ENCODE measurements at places on chromosomes 7 and 10. TPM values are rescaled to one million over a fixed set of nuclear protein-coding genes. Genes with fewer than 3 reads are reported as not detected.
A peak's percentile ranks its signal among the peaks of the same experiment; 100 is the strongest.

Gene EGR2
- 0.15 TPM for polyA plus RNA-seq

DNA sequence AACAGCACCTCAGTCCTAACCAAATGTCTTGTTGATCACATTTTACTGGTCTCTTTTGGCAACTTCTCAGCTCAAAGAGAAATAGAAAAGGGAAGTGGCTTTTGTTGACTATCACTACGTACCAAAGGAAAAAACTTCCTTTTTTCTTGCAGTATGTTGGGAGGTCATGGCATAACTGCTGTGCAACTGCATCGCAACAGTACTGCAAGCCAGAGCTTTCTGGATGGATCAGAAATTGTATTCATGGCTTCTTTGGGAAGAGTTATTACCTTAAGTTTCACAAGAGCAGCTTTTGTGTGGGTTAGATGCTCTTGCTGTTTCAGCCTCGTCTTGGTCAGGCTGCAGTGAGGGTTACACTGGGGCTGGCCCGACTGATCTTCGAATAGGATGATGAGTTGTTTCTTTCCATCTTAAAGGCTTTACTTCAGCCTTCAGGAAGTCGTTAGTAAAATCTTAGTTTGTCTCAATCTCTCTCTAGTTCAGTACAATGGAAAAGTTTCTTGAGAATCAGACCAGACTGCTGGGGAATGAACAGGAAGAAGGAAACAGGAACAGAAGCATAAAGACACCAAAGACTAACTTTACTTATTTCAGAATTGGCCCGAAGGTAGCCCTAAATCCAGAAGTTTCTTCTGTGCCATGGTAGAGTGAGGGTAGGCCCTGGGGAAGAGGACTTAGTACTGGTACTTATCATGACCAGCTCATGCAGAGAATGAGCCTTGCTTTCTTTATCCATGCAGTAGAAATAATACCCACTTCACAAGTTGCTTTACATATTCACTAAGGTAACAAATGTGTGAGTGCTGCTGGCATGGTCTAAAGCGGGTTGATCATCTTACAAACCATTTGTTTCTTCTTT, 153.6 kb downstream of the CELF2 start:
- H3K4me3 ChIP-seq, result peak overlapping the region; percentile 92
- DNase-seq, result peak; percentile 46
- peaks cover 9% of the 10 kb centered on the region for H3K36me3 ChIP-seq
- H3K27ac ChIP-seq, result peak overlapping the region; percentile 95

DNA sequence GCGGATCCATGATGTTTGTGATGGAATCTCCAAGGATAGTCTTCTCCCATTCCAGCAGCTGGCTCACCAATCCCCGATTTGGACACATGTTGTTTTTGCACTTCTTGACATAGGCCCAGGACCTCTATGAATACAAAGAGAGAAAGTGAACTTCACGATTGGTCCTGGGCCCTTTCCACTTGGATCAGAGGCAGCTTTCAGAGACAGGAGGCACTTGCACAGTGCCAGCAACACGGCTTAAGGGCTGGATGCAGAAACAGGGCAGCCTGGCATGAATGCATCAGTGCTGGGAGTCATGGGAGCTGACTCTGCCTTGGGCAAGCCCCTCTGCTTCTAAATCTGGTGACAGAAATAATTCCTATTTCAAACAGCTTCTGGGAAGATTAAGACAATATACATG, 2.1 kb upstream of the TMEM120A start:
- H3K4me3 ChIP-seq, result no peak overlapping the region
- H3K36me3 ChIP-seq, result peaks cover 18% of the 10 kb centered on the region
- H3K27ac ChIP-seq, result no peak overlapping the region
- DNase-seq, result no peak
- H3K27me3 ChIP-seq, result no peaks in the 10 kb centered on the region
- peaks cover 6% of the 10 kb centered on the region for H3K4me1 ChIP-seq

DNA sequence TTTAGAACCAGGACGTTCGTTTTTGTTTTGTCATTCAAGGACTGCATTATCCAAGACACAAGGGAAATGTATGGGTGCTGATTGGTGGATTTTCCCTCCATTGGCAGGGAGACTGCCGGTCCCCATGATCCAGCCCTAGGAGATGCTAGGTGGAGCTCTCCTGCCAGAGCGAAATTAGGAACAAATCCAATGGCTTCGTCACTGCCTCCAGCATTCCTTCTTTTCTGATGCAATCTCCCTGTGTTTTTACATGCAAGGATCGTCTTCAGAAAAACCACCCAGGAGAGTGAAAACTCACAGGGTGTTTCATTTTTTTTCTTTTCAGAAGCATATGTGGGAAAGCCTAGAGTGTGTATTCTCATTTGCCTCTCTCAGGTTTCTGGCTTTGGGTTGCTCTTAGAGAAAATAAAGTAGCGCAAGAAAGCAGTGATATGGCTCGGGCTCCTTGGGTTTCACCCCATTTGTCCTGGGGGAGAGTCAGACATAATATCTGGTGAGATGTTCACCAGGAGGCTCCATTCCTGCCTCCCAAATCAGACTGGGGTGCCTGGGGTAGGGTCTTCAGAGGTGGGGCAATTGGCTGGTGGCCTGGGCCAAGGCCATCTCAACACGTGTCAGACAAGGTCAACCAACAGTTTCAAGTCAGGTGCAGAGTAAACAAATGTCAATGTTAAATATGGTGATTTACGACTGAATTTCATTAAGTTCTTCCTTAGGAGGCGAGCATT, 450.9 kb upstream of the MKI67 start:
- no peaks in the 10 kb centered on the region for H3K36me3 ChIP-seq
- no peak overlapping the region for H3K27ac ChIP-seq
- DNase-seq, result no peak
- H3K4me1 ChIP-seq, result no peaks in the 10 kb centered on the region
- no peak overlapping the region for H3K4me3 ChIP-seq

DNA sequence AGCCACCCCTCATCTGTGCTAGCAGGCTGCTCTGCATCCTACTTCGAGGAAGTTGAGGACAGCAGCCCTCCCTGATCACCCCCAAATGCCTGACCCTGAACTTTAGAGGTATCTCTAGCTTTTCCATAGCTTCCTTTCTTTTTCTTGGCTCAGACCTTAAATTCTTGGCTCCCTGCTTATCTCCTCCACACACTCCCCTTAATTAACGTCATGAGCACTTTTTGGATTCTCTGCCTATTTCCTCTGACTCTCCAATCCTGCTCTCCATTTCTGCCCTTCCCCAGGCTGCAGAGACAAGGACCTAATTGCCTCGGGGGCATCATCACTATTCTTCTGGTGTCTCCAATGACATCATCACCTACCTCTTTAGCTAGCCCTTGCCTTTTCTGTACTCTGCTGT, 40.8 kb upstream of the SEC61G start:
- H3K36me3 ChIP-seq, result no peaks in the 10 kb centered on the region
- no peak overlapping the region for H3K4me3 ChIP-seq
- DNase-seq, result no peak

GRCh38 chr7:104966022-104966421, 48.0 kb upstream of the KMT2E start:
- H3K4me1 ChIP-seq, result no peaks in the 10 kb centered on the region
- no peaks in the 10 kb centered on the region for H3K27me3 ChIP-seq
- H3K4me3 ChIP-seq, result no peak overlapping the region
- no peak for DNase-seq
- H3K27ac ChIP-seq, result no peak overlapping the region
- no peaks in the 10 kb centered on the region for H3K36me3 ChIP-seq

Gene OPN1SW
- polyA plus RNA-seq, result not detected

GRCh38 chr10:69814251-69814650, 12.5 kb downstream of the COL13A1 start:
- no peak overlapping the region for H3K4me3 ChIP-seq
- no peak for DNase-seq
- no peaks in the 10 kb centered on the region for H3K4me1 ChIP-seq
- no peaks in the 10 kb centered on the region for H3K27me3 ChIP-seq
- H3K27ac ChIP-seq, result no peak overlapping the region
- H3K36me3 ChIP-seq, result no peaks in the 10 kb centered on the region

- no peak for DNase-seq
- no peaks in the 10 kb centered on the region for H3K4me1 ChIP-seq
- no peak overlapping the region for H3K27ac ChIP-seq
- no peaks in the 10 kb centered on the region for H3K36me3 ChIP-seq
Measured at GRCh38 chr10:79170993-79171392, 102.2 kb downstream of the ZMIZ1 start.

GRCh38 chr10:1187855-1188557, 131.8 kb downstream of the WDR37 start:
- H3K4me1 ChIP-seq, result no peaks in the 10 kb centered on the region
- no peak overlapping the region for H3K27ac ChIP-seq
- H3K4me3 ChIP-seq, result no peak overlapping the region
- H3K36me3 ChIP-seq, result no peaks in the 10 kb centered on the region

DNA sequence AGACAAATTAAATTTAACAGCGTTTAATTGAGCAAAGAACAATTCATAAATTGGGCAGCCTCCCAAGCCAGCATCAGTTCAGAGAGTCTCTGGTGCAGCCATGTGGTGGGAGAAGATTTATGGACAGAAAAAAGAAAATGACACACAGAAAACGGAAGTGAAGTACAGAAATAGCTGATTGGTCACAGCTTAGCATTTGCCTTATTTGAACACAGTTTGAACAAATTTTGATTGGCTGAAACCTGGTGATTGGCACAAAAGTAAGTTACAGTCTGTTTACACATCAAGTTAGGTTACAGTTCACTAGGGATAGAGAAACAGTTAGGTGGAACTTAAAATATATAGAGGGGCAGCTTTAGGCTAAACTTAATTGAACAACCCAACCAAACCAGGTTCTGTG, 720.1 kb downstream of the TYW1 start:
- H3K4me3 ChIP-seq, result no peak overlapping the region
- H3K36me3 ChIP-seq, result no peaks in the 10 kb centered on the region
- DNase-seq, result no peak
- no peaks in the 10 kb centered on the region for H3K27me3 ChIP-seq

GRCh38 chr10:608331-609261, 80.9 kb downstream of the DIP2C start:
- no peaks in the 10 kb centered on the region for H3K4me1 ChIP-seq
- DNase-seq, result no peak
- H3K27ac ChIP-seq, result no peak overlapping the region
- no peaks in the 10 kb centered on the region for H3K27me3 ChIP-seq
- no peak overlapping the region for H3K4me3 ChIP-seq
- no peaks in the 10 kb centered on the region for H3K36me3 ChIP-seq

Gene A1CF
- not detected for polyA plus RNA-seq

- no peaks in the 10 kb centered on the region for H3K27me3 ChIP-seq
- H3K4me3 ChIP-seq, result no peak overlapping the region
- H3K36me3 ChIP-seq, result no peaks in the 10 kb centered on the region
- no peaks in the 10 kb centered on the region for H3K4me1 ChIP-seq
- no peak for DNase-seq
Measured at GRCh38 chr10:1589257-1589656, 148.1 kb downstream of the ADARB2 start.

Gene GPR15LG
- polyA plus RNA-seq, result not detected

GRCh38 chr10:2682491-2682890, 384.9 kb upstream of the PFKP start:
- no peaks in the 10 kb centered on the region for H3K27me3 ChIP-seq
- H3K4me3 ChIP-seq, result no peak overlapping the region
- DNase-seq, result no peak
- no peaks in the 10 kb centered on the region for H3K4me1 ChIP-seq
- no peak overlapping the region for H3K27ac ChIP-seq

DNA sequence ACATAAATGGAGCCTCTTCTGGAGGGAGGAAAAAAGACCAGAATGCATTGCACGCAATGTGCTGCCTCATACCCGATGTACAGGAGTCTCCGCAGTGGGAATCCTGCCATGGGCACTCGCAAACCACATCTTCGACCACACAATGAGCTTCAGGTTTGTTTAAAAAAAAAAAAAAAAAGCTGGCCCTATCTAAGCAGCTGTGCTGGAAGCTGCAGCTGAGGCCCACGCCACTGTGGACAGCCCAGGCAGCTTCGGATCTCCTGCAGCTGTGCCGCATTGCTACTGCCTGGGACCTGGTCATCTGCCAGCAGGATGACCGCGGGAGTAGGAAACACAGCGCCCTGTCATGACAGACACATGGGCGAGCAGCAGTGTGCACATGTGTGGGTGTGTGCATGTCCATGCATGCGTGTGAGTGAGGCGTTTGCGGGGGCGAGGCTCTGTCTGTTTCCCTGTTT, 26.0 kb downstream of the EN2 start:
- no peak overlapping the region for H3K4me3 ChIP-seq
- no peaks in the 10 kb centered on the region for H3K4me1 ChIP-seq
- H3K36me3 ChIP-seq, result no peaks in the 10 kb centered on the region
- no peak overlapping the region for H3K27ac ChIP-seq

Gene SKAP2
- 3.1 TPM for polyA plus RNA-seq

Gene ENO4
- polyA plus RNA-seq, result not detected

Gene GRM8
- polyA plus RNA-seq, result not detected

Gene IDI2
- polyA plus RNA-seq, result not detected

Gene STEAP4
- not detected for polyA plus RNA-seq

DNA sequence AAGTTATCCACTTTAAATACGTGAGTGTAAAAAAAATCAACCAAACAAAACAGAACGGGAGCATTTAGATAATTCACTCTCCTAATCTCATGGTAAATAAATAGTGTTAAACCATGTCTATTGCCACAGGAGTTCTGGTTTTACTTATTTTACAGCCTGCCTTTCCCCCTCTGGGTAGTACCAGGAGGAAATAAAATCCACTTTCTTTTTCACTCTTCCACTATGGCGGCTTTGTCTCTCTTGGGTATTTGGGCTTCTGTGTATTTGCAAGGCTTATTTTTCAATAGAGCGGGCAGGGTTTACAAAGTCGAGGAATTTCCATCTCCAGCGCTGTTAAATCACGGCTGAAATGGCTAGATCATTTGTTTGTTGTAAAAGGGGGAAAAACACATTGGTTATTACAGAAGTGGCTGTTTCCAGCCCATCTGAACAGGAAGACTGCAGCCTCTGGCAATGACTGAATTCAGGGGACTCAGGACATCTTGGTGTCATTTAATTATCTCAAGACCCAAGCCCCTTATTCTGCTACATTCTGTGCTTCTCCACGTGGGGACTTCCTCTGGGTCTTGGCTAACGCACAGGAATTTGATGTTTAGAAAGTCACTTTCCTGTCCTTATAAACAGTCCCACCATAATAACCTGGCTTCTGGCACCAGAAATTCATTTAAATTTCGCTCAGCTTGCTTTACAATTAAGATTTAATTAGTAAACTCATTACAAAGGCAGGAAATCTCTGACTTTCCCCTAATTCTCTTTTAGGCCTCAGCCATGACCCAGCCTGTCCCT, 323.9 kb downstream of the GATA3 start:
- DNase-seq, result no peak

- H3K27ac ChIP-seq, result no peak overlapping the region
- H3K4me1 ChIP-seq, result peaks cover 15% of the 10 kb centered on the region
- no peak for DNase-seq
- H3K36me3 ChIP-seq, result no peaks in the 10 kb centered on the region
- H3K27me3 ChIP-seq, result no peaks in the 10 kb centered on the region
- H3K4me3 ChIP-seq, result no peak overlapping the region
Measured at GRCh38 chr7:4613846-4614548, 68.1 kb upstream of the FOXK1 start.

GRCh38 chr10:17001961-17002749, 127.5 kb downstream of the CUBN start:
- peak overlapping the region; percentile 67 for H3K27ac ChIP-seq
- DNase-seq, result no peak
- no peaks in the 10 kb centered on the region for H3K36me3 ChIP-seq
- H3K27me3 ChIP-seq, result no peaks in the 10 kb centered on the region
- peaks cover 20% of the 10 kb centered on the region for H3K4me1 ChIP-seq
- no peak overlapping the region for H3K4me3 ChIP-seq

GRCh38 chr7:141483044-141483443, 68.2 kb upstream of the AGK start:
- H3K27ac ChIP-seq, result no peak overlapping the region
- no peaks in the 10 kb centered on the region for H3K36me3 ChIP-seq
- no peak overlapping the region for H3K4me3 ChIP-seq
- DNase-seq, result no peak

Measured in naive thymus-derived CD4-positive, alpha-beta T cell (primary cell).